ENCODE measurements at places on chromosomes 6 and 20.

GRCh38 chr6:70131528-70131927, 171.4 kb downstream of the COL9A1 start:
- DNase-seq: no peak

DNA sequence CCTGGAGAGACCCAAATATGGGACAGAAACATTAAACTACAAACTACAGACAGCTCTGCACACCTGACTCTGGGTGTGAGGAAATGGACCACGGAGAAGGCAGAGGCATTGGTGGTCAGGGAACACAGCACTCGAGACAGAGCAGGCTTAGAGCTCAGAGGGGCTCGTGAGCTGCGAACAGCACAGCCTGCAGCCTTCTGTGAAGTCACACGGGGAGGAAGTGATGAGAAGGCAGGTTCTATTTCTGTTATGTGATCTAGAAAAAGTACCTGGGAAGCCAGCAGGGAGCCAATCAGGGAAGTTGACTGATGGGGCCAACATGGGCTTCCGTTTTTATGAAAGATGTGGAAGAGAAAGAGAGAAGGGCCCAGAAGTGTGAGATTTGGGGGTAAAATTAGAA, 88.9 kb upstream of the SNAP25 start:
- no peak for DNase-seq

DNA sequence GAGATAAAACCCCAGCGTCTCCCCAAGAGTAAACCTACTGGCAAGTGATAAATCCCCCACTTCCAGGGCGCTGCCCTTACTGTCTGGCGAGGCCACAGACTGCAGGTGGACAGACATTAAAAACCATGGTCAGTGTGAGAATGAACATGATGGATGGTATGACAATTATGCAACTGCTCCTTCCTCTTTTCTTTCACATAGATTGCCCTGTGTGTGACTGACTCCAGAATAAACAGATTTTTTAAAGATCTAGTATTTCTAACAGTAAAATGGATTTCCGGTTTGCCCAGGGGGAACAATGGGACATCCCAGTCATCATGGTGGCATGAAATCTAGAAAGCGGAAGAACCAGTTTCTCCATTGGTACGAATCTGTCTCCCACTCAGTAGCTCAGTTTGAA, 153.7 kb downstream of the FOXC1 start:
- DNase-seq: no peak

DNA sequence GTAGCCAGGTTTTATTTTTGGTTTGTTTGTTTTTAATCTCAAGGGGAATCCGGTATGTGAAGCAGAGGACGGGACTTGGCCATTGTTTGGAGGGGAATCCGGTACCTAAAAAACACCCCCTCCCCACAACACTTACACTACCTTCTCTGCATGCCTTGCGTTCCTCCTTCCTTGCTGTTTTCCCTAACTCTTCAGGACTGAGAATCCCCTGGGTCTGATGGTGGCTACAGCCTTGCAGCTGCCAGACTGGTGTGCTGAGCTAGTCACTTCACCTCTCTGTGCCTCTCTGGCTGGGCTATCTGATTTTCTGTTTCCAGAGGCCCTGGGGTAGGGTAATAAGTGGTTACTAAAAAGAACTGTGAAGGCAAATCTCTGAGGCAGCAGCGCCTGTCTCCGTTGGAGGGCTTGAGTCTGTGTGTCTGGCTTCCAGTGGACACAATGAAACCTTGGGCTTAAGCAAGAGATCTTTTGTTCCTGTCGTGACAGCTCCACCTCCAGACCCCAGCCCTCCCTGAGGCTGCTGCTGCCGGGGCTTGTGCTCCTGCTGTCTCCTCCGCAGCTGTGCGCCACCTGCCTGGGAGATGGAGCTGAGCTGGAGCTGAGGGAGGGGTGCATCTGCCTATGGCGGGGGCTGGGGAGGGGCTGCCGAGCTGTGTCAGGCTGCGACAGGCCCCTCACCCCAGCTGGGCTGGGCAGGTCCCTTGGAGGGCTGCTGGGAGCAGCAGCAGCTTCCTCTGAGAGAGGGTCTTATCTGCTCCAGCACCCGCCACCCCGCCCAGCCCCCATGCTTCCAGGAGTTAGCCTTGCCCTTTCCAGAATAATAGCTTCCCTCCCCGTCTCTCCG, 65.8 kb upstream of the CCDC167 start:
- DNase-seq: no peak

DNA sequence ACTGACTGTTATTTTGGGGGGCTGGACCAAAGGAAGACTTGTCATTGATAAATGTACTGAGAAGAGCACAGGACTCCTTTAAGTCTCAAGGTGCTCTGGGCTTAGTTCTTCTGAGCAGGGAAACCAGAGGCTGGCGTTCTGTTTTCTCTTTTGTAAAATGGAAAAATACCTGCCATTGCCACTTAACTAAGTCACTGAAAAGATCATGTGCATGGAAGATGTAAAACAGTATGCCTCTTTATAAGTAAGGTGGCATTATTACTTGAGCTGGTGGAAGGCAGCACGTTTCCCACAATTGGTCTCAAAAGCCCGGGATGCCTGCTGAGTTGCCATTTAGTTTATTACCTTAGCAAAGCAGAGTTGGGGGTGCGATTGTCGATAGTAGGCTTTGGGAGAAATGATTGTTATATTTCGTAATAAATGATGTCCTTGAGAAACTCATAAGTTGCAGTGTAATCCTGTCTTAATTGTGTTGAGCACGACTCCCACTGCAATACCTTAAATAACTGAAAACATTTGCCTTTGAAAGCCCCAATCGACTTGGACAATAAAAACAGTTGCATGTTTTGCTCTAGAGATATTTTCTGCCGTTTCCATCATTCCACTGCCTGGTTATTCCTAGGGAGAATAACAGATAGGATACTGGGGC, 3.6 kb downstream of the JARID2 start:
- DNase-seq: no peak

DNA sequence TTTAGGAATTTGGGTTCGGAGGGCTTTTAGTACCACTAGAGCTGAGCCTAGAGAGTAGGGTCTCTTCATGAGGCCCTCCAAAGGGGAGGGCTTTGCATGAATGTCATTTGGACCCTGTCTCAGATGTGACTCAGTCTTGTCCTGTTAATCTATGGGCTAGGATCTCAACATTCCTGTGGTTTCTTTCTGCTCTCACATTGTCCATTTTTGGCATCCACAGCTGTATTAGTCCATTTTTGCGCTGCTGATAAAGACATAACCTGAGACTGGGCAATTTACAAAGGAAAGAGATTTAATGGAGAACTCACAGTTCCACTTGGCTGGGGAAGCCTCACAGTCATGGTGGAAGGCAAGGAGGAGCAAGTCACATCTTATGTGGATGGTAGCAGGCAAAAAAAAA, 61.0 kb downstream of the CRYBG1 start:
- DNase-seq: peak; percentile 39

- no peak for DNase-seq
Measured at GRCh38 chr6:130611366-130611765, 215.8 kb upstream of the SMLR1 start.

- DNase-seq: no peak
Measured at GRCh38 chr20:57440678-57441509, 49.7 kb downstream of the RBM38 start.

DNA sequence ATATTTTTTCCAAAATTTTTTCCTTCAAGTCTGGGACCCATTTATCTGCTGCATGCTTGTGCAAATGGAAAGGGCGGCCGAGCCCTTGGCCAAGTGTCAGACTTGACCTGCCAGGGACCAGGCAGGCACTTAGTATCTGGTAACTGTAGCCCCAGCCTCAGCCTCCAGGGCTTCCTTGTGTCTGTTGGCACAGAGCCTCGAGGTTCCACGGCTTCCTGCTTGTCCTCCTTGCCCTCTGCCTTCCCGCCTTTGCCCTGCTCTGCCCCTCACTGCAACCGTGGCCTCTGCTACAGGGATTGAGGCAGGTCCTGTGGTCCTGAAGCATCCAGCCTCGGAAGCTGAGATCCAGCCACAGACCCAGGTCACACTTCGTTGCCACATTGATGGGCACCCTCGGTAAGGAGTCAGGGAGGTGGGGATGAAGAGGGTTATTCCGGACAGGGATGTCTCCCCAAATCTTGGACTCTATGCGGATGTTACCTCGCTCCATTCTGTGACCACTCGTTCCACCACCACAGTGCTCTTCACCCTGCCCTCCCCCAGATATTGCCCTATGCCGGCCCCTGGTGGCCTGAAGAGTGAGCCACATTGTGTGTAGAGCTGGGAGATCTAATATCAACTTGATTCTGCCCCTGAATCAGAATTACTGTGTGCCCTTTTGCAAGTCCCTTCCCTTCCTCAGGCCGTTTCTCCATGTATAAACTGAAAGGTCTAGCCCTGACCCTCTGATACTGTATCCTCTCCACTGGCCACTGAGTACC, 41.5 kb upstream of the SRF start:
- DNase-seq: peak; percentile 73

DNA sequence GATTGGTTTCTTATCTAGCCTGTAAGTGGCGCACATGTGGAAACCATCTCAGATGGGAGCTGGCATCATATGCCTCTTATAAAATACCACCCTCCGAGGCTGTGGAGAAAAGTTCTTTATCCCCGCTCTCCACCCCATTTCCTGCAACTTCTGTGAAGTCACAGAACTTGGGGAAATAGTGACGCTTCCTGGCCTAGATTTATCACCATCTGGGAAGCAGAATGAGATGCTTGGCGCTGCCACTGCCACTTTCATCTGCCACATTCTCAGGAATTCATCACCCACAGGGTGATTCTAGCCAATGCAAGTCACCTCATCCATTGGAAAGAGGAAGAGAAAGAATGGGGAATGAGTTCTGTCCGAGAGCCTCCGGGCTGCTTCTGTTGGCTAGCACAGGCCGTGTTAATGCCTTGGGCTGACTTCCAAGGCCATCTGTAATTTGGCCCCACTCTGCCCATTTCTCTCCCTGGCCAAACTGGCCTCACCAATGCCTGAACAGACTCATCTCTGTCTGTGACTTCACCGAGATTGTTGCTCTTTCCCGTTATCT, 148.8 kb upstream of the SOX4 start:
- no peak for DNase-seq

DNA sequence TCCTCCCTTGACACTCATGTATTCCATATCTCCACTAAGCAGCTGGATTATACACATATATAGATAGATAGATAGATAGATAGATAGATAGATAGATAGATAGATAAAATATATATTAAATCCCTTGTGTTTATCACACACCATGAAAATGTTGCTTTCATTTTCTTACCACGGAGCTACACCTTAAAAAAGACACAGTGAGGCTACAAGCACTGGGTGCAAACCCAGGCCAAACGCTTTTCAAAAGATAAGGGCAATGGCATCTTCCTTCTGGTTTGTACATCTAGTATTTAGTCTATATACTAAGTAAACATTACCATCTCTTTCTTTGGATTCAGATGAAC, 377.1 kb downstream of the ESR1 start:
- DNase-seq: no peak

DNA sequence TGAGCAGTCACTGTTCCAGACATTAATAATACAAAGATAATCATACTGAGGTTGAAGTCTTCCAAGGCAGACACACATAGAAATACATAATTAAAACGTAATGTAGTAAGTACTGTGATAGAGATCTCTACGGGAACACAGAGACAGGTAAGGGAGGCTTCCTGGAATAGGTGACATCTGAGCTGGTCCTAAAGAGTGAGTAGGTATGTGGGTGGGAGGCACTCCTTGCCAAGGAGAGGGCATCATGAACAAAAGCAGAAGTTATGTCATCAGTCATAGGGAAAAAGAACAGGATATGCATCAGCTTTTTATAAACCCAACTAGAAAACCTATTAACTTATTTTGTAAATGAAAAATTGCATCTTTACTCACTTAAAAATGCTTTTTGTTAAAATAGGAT, 110.0 kb downstream of the MAP7 start:
- DNase-seq: no peak

DNA sequence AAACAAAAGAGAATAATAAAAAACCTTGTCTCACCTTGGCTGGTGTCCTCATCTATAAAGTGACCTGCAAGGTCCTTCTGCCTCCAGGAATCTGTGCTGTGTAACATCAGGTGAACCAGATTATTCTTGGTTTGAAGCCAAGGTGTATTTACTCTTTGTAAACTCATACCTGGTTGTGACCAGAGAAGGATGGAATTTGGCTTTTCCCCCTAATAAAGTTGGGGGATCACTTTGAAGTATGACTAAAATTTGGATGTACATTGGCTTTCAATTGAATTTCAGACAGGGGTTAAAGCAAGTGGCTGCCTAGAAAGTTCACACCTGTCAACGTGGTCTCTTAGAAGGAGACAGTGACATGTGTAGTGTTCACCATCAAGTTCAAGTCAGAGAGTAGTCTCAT, 100.1 kb downstream of the SCP2D1 start:
- DNase-seq: no peak

DNA sequence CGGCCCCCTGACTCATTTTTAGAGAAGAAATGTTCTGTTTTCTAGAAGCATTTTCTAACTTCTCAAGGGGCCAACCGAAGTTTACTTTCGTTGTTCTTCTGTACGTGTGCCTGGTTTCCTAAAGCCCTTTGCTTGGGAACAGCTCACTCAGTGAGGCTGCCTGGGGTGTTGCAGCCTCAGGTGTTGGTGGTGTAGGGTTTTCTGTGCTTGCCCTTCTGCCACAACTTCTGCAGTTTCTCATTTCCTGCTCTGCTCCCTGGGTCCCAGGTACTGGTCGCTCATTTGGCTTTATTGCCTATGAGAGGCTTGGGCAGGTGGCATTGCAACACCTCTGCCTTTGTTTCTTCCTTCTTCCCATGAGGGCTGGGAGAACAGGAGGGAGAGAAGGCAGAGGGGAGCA, 278.3 kb downstream of the SOX4 start:
- DNase-seq: no peak

DNA sequence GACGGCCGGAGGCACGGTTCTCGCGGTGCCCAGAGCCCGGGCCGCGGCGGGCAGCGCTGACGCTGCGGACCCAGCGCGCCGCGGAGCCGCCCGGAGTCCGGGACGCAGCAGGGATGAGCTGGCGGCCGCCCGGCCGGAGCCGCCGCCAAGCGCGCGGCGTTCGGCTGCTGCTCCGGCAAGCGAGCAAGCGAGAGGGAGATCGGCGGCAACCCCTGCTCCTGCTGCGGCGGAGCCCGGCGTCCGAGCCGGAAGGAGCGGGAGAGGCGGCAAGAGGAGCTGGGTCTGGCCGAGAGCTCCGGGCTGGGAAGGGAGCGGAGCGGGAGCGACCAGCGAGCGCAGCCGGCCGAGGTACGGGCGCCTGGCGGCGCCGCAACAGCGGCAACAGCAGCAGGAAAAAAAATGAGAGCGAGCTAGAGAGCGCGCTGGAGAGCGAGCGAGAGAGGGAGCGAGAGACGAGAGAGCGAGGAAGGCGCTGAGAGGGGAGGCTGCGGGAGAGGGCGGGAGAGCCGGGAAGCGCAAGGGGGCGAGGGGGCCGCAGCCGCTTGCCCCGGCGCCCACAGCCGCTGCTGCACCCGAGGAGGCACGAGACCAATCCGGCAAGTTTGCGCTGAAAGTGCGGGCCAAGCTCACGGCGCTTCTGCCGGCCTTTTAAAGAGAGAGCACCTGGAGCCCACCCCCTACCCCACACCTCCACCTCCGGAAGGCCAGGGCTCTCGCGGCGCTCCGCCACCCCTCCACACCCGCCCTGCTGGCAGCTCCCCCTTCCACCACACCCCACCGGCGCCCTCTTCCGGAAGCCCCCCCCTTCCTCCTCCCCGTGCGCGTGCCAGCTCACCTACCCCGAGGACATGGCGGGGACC, 496 bp downstream of the GRM4 start:
- peak; percentile 49 for DNase-seq

GRCh38 chr6:169723200-169723909, 945 bp downstream of the PHF10 start:
- peak; percentile 64 for DNase-seq

GRCh38 chr20:59777814-59778575, 155.4 kb downstream of the SYCP2 start:
- DNase-seq: no peak

All from ELR (cell line).